ENCODE measurements at places on chromosomes 5 and 9.

DNA sequence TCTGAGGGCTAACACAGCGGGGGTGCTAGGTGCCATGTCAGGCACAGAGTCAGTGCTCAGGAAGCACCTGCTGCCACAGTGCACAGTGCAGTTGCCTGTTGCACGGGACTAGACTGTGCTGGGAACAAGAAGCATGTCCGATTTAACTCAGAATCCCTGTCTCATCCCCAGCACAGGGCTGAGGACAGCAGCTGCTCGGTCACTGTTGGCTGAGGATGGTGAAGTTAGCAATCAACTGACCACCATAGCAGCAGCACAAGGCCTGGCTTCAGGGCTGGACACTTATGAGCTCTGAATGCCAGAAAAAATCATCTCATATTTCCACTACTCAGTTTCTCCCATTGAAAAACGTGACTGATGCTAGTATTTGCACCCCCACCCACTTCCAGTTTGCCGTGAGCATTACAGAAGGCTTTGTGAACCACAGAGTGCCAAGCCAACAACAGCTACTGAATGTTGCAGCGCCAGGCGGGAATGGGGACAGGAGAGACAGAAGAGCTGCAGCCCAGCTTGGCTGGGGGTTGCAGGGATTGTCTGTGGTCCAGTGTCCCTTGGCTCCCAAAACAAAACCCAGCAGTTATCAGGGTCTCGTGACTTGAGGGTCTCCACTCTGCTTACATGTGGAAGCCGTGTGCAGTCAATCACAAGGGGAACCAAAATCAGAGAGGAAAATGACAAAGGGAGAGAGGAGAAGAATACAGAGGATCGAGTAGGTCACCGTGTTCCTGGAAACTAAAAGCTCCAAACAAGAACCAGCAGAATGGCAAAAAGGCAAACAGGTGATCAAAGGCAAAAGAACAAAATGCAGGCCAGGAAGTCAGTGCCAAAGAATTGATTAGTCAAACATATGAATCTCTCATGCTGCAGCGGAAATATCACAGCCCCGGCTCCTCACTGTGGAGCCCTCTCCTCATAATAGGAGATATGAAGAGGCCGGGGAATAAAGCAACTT lies 155.6 kb downstream of the CRB2 start:
- no peak for DNase-seq

- no peak for DNase-seq
These were observed 243.9 kb downstream of the ARL15 start for GRCh38 chr5:54066433-54066832.

GRCh38 chr5:171646102-171647042 lies 139.2 kb upstream of the SMIM23 start:
- peak; percentile 33 for DNase-seq

GRCh38 chr5:31495336-31495735 lies 36.6 kb downstream of the DROSHA start:
- no peak for DNase-seq

GRCh38 chr5:135750506-135750905 lies 84.0 kb upstream of the SLC25A48 start:
- no peak for DNase-seq

DNA sequence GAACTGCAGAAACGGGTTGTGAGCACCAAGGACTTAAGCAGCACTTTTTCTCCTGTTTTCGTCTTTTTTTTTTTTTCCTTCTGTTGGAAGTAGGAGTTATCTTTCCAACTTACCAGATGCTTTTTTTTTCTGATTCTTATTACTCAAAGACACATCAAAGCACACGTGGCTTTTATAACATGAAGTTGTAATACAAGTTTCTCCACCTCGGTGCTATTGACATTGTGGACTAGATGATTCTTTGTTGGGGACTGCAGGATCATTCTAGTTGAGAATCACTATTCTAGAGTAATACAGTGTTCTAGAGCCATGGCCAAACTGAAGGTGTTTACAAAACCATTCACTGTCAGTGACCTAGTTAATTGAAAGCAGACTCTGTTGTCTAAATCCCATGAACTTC lies 51.5 kb downstream of the MYO10 start:
- no peak for DNase-seq

DNA sequence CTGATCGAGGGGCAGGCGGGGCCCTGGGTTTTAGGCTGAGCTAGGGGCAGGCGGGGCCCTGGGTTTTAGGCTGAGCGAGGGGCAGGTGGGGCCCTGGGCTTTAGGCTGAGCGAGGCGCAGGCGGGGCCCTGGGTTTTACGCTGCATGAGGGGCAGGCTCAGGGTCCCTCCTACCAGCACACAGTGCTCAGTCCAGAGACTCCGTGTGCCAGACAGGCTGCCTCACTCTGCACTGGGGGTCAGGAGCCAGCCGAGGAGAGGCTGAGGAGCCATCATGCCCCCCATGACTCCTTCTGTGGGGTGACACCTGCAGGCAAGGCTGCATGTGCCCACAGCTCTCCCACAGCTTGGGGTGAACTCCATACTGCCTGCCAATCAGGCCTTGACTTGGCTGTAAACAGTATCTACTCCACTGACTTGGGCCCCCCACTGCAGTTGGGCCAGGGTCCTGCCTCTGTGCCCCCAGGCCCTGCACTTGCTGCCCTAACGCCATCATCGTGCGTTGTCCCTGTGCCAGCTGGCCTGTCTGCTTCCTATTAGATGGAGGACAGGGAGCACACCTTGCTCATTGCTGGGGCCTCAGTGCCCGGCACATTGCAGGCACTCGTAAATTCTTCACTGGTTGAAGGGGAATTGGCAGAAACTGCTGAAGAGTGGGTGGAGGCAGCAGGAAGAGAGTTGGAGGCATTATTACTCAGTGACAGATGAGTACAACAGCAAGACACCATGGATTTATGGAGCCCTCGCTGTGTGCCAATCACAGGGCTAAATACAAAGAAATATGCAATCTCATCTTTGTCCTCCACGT lies 78.6 kb downstream of the AMBP start:
- DNase-seq: no peak

DNA sequence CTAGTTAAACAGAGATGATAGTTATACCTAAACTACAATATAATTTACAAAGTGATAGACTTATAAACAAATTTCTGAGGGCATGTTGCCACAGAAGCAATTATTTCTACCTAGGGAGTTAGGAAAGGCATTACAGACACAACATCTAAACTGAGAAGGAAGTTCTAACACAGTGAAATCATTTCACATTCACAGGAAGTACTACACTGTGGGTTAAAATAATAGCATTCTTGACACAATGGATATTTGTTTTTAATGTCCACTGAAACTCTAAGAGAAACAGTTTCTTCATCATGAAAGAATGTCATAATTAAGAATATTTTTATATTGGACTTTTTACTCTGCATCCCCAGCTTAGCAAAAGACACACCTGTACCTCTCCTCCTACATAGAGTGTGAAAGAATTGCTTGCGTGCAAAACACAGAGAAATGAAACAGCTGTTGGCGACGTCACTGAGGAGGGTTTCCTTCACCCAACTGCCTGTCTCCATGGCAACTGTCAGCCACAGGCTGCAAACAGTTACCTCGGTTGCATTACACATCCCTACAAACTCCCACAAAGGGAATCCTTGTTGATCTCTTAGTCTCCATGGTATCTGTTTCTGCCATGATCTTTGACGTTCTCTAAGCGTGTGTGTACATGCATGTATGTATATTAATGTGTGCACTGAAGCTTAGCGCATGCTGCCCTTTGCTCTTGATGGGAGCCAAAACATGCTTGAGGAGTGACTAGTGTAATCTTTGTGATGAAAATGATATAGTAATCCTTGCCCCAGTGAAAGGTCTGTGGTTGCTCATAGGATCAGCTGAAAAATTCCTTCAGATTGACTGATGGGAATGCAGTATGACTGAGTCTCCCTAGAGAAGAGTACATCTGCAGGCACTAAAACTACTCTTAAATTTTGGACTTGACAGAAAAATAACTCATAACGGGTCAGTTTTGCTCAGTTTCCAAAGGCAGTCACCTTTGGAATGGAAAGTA lies 168.5 kb downstream of the ACTL7B start:
- peak; percentile 5 for DNase-seq

- no peak for DNase-seq
These were observed 72.3 kb upstream of the RAD23B start for GRCh38 chr9:107210775-107211174.

Data from NCI-H1694 treated with DMSO at 0.1 percent for 48 hours (cell line).